ENCODE measurements at places on chromosomes 2 and 18.

GRCh38 chr2:70115646-70116442 is 28.6 kb downstream of the PCBP1 start:
- DNase-seq: no peak

GRCh38 chr2:238032755-238033337 is 28.0 kb upstream of the SCLY start:
- no peak for DNase-seq

DNA sequence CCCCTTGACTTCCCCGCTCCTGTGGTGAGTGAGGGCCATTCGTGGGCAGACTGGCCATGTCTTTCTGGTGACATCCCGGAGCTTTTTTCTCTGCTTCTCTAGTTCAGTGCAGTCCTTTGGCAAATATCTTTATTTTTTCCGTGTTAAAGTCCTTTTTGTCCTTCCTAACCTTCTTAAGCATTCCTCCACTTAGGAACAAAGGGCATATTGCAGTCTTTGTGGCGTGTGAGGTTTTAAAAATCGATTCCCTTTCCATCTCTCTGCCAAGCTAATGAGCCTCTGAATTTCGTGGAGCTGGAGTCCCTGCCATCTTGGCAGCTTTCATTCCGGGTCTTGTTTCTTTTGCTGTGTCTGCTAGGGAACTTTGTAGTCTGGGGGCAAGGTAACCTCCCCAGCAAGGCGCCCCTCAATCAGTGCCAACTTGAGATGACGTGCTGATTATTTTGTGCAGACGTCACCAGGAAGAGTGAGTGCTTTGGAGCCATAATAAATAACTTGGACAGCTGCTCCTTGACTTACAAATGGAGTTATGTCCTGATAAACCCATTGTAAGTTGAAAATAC is 5.1 kb downstream of the CNNM3 start:
- DNase-seq: no peak

DNA sequence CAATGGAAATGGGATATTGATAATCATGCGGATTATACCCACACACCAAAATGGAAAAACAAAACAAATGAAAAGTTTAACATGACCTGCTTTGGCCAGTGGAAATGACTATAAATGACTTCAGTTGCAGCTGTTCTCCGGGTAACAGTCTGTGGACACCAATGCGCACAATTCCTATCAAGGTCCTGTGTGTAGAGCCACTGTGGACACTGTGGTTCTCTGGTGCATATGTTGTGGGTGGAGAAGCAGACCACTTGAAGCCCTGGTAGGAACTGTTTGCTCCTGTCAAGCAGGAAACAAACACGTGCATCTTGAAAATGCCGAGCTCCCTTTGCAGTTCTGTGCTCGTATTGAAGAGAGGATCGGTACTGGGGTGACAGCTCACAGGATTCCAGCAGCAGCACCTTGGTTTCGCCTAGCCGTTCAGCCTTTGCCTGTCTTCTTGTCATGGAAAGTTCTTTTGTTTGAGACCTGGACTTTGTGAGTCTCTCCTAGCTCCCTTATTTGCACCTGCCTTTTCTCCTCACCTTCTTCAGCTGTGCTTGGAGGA is 32.9 kb downstream of the NCK2 start:
- no peak for DNase-seq

- no peak for DNase-seq
Measured at GRCh38 chr2:176484838-176485237, 215.6 kb downstream of the MTX2 start.

- no peak for DNase-seq
Measured at GRCh38 chr2:132542953-132543569, 126.5 kb downstream of the GPR39 start.

GRCh38 chr2:102433973-102434654 is 11.2 kb downstream of the IL18RAP start:
- no peak for DNase-seq

DNA sequence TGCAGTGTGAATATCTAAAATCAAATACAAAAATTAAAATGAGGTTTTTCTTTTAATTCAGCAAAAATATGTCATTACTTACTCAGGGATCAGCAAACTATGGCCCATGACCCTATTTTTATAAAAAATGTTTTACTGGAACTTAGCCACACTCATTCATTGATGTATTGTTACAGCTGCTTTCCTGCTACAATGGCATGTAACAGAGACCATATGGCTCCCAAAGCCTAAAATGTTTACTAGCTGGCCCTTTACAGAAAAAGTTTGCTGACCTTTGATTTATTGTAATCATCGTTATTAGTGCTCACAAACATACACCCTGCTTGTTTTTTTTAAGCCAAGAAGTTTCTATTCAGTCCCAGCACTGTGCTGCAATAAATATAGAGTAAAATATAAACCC is 120.3 kb downstream of the PLA2R1 start:
- no peak for DNase-seq

Measured in NCI-H446 treated with DMSO at 0.1 percent for 48 hours (cell line).